SW480 (cell line): ENCODE measurements at places on chromosomes 16 and 17.

DNA sequence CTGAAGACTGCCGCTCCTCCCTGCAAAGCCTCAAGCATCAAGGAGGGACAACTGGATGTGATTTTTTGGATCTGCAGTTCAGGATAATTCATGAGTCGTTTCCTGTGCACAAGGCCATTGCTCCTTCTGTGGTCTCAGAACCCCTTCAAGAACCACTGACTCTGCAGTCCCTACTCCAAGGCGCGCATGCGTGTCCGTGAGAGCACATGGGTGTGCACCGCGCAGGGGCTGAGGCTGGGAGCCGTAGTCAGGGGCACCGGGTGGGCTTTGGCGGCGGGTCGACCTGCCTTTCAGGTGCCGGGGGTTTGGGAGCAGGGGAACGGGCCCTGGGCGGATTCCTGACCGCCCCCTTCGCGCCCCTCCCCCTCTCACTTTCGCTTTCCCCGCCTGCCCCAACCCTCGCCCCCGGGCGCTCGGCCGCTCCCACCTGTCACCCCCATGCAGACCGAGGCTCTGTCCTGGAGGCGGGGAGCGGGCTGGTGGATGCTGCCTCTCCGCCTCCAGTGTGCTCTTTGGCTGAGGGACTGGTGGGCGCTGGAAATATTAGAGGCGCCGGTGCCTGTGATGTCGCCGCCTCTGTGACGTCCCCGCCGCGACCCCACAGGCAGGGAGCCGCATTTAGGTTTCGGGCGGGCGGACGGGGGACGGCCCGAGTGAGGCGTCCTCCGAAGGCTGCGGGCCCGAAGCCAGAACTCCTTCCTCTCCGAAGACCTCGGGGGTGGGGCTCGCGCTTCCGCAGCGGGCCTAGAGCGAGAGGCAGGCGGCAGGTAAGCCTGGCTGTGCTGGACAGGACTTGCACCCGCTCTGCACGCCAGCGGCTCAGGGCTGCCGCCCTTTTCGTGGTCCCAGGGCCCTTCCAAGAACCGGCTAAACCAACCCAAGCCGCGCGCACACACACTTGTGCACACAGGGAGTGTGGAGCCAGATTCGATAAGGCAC, at the start of gene SPATA32:
Gene SPATA32 (minus strand): TSS at position 518 of the 939 bp plus-strand sequence. CDS start 78 bp downstream, at position 440.
- no peak for DNase-seq

GRCh38 chr16:3781421-3781820, 64.1 kb upstream of the TRAP1 start:
- no peak for DNase-seq

DNA sequence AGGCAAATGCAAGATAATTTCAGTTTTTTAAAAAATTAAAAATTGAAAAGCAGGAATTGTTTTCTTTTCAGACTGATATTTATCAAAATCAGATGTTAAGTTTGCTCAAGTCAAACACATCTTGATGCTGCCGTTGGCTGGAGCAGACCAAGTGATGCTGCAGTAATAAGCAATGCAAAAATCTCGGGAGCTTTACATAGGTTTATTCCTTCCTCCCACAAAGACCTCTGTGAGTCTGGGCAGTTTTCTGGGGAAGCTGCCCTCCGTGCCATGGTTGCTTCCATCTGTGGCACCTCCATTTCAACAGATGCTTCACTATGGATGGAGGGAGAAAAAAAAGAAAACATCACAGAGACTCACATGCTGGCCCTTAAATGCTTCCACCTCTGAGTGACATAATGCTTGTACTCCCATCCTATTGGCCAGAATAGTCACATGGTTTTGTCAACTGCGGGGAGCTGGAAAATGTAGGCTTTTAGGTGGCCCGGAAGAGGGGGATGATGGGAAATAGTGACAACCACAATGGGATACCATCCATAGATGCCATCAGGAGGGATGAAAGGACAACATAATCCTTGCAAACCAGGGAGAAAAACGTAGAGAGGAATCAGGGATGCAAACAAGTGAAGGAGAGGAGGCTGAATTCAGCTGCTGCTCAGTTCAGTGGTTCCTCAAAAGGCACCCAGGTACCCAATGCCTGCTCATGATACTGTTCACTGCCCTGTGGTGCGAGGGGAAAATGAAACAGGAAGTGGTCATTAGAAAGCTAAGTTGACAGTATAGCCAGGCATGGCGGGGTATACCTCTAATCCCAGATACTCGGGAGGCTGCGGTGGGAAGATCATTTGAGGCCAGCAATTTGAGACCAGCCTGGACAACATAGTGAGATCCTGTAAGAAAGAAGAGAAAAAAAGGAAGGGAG, 13.5 kb upstream of the ERCC4 start:
- DNase-seq, result peak; percentile 29

DNA sequence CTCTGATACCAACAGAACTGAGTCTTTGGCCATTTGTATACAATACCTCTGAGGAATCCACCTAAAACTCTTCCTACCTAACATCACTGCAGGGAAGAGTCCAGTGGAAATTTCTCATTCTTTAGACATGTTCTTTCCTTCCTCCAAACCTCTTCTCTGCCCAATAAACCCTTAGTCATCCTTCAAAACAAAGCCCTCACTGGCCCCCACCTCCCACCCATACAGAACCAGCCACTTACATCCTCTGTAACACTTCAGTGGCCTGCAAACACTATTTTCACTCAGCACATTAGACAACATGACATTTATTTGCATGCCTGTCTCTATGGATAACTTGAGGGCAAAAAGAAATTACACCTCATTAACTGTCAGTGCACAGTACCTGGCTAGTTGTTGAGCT, 200.3 kb upstream of the NOG start:
- no peak for DNase-seq

DNA sequence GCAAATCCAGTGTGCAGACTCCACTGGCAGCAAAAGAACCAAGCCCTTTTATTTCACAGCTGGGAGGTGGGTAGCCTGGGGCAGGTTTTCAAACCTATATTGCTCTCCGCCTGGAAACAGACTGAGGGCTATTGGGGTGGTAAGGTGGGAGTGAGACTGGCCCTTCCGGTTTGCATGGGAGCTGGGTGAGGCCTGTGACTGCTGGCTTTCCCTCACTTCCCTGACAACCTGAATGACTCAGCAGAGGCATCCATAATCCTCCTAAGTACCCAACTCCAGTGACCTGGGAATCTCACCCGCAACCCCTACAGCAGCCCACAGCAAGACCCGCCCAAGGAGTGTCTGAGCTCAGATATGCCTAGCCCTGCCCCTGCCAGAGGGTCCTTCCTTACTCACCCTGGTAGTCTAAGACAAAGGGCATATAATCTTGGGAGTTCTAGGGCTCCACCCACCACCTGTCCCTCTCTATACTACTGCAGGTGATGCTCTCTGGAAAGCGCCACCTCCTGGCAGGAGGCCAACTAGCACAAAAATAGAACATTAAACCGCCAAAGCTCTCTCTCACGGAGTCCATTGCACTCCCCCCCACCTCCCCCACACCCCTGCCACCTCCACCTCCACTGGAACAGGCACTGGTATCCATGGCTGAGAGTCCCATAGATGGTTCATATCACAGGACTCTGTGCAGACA, 602.0 kb upstream of the C16orf82 start:
- no peak for DNase-seq

GRCh38 chr17:82088838-82089722, 9.0 kb downstream of the FASN start:
- DNase-seq, result no peak

DNA sequence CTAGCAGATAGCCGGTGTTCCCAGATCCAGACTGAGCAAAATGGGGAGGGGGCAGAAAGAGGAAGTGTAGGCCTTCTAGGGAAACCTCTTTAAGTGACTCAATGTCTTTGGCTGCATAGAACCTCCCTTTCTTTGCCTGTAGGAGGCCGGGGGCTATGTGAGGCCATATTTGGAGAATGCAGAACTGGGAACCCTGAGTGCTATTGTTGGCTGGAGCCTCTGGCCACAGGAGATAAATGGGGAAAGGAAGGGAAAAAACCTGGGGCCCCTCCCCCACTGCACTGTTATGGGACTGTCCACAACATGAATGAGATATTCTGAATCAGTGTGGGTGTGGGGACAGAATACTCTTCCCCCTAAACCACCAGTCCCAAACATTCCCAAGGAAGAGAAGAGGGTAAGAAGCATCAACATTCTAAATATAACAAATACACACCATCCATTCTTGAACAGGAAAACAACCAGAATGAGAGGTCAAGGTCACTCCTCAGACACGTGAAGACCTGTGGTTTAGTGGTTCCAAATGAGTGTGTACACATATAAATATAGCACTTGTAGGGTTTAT, 2.4 kb downstream of the VPS25 start:
- no peak for DNase-seq

DNA sequence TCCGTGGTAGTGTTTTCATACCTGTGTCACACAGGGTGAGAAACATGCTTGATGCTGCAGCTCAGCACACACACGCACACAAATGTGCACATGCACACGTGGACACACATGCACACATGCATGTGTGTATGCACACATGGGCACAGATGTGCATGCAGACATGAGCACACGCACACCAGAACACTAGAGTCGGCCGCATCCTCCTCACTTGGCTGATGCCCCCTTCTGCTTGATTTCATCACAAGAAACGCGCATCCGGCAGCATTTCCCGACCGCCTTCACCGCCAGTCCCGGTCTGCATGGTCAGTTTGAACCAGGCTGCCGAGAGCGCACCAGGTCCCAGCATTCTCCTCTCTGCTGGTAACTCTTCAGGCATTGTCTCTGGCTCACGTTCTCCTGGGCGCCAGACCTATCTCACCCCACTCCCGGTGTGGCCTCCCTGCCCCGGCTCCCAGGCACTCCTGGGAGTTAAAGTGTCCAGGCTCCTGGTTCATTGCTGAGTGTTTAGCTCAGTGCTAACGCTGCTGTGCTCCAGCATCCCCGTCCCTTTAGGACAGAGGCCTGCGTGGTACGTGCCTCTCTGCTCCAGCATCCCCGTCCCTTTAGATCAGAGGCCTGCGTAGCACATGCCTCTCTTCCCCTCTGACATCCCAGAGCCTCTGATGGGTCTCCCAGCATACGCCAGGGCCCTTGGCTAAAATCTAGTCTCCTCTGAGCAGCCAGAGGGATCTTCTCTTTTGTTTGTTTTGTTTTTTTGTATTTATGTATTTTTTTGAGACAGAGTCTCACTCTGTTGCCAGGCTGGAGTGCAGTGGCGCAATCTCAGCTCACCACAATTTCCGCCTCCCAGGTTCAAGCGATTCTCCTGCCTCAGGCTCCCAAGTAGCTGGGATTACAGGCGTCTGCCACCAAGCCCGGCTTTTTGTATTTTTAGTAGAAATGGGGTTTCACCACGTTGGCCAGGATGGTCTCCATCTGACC, 16.0 kb downstream of the BAIAP2 start:
- DNase-seq, result no peak
